ENCODE measurements at places on chromosomes 2 and 18. TPM values are rescaled to one million over a fixed set of nuclear protein-coding genes. Genes with fewer than 3 reads are reported as not detected.

DNA sequence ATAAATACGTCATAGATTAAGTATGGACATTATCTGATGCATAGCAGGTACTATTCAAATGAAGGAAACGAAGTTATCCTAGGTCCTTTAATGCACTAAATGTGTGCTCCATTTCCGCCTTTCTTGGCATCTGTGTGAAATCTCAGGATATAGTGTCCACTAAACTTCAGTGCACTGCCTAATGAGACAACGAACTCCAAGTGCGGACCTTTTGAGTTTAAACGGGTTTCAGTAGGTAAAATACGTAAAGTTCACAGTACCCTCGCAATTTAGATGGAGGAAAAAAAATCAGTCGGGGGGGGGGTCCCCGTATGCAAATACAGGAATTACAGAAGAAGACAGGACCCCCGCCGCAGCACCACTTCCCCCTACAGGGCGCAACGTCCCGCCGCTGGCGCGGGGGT lies 729 bp upstream of the REL start:
- DNase-seq = no peak

DNA sequence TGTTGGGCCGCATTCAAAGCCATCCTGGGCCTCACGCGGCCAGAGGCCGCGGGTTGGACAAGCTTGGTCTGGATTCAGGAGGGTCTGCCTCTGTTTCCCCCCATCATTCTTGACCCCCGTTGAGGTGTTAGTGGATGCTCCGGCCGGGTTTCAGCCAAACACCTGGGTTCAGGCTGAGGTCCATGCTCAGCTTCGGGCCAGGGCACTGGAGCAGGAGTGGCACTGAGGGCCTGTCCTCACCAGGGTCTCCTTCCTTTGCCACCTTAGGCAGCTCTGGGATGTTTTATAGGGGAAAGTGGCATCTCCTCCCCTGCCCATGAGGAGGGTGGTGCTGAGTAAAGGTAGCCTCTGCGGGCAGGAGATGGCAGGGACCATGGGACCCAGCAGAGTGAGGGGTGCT lies 76.9 kb upstream of the SMAD2 start:
- DNase-seq = no peak

- DNase-seq = no peak
Observed at GRCh38 chr2:220956429-220956828, 615.7 kb downstream of the EPHA4 start.

GRCh38 chr2:88637464-88637863 lies 10.2 kb upstream of the EIF2AK3 start:
- no peak for DNase-seq

DNA sequence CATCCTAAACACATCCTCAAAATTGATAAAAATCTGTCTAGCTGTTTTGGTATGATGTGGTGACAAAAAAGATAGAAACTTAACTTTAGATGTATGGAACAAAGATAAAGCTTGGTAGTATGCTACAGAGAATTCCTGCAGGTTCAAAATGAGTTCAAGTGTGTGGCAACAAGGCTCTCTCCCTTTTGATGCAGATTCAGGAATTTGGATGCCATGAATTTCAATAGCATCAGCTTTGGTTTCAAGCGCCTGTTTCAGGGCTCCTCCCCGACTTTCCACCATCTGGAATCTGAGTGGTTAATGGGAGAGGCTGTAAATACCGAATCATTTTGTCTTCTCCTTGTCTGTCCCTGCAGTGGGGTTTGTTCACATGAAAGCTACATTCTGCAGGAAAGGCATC lies 180.6 kb downstream of the MTX2 start:
- no peak for DNase-seq

DNA sequence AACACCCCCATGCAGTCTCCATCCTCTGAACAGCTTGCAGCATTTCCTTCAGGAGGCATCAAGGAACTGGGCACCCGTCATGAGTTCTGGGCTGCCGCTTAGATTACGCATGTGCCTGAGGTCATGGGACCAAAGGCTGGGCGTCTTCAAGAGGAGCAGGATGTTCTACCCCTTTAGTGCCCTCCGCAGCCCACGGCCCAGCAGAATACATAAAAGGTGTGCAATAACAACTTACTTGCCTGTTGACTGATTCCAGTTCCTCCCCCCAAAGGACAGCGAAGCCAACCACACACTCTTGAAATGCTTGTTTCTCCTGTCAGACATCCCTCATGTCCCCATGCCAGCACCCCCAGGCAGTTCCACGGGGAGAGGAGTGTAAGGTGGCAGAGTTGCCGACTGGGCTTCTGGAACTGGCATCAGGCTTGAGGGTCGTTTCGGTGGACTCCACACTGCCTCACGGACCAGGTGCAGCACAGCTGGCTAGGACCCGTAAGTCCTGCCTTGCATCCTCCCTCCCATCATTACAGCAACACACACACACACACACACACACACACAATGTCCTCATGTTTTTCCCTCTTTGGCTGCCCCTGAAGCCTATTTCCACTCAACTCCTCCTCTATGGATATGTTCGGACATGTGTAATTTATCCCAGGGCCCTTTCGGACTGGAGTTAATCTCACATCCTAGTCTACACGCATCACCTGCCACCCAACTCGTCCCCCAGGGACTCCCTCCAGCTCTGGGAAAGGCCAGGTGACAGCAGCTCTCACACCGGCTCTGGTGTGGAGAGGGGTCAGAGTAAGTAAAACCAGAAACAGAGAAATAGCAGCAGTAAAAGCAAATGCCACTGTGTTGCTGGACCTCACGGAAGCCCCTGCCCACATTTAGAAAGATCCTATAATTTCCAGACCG lies 200.7 kb downstream of the BCL11A start:
- DNase-seq = peak; percentile 43

- no peak for DNase-seq
Observed at GRCh38 chr2:20371323-20372025, 20.8 kb upstream of the PUM2 start.

DNA sequence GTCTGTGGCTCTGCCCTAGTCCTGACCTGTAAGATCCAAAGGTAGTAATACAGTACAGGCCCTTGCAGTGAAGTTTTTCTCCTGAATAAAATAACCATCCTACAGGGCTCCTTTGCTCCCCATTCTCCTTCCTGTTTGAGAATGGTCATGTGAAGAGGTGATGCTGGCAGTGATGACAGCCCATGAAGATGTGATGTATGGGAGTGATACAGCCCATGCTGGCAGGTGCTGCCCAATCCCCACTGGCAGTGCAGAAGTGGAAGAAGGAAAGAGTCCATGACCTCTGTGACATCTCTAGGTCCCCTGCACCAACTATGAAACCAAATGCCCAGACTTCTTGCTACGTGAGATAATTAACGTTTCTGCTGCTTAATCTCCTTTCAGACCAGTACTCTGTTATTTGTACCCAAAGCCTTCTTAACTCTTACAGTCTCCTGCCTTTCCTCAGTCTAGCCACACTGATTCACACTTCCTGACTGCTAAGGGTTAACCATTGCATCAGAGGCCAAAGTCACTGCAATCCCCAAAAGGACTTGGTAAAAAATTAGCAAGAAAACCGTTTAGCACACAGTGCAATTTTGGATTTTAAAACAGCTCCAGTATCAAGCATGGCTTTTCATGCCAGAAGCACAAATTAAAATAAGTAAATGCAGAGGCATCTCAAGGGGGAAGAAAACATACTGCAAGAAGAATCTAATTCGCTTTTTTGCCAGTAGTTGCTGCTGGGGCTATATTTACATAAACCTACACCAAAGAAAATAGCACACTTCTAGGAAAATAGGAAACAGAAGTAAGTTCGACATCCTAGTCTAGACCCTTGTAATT lies 98.0 kb downstream of the STK39 start:
- no peak for DNase-seq

- DNase-seq = no peak
Observed at GRCh38 chr2:15633043-15633970, 41.6 kb downstream of the DDX1 start.

DNA sequence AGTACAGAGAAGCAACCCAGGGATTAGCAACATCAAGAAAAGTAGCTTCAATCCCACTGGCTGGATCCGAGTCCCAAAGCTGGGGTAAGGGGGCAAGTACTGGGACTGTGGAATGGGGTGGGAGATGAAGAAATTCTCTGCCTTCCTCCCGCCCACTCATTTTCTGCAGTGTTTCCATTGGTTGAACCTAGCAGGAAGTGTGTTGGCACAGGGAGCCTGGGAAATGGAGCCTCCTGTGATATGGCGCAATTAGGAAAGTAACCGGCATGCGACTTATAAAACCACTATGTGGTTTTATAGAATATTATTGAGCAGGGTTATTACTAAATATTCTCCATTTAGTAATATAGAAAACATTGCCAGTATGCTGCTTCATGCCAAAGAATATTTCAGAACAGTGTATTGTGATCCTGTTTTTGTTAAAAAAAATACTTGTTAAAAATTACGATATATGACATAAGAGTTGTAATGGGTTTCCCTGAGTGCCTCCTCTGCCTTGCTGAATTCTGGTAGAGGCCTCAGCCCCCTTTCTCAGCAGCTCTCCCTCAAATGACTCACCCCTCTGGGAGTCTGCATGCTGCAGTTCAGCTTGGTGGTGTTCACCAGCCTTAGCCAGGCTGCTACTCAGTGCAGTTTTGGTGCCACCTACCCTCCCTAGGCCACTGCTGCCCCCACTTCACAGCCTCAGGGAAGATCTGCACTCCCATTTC lies 60.5 kb downstream of the HK2 start:
- no peak for DNase-seq

DNA sequence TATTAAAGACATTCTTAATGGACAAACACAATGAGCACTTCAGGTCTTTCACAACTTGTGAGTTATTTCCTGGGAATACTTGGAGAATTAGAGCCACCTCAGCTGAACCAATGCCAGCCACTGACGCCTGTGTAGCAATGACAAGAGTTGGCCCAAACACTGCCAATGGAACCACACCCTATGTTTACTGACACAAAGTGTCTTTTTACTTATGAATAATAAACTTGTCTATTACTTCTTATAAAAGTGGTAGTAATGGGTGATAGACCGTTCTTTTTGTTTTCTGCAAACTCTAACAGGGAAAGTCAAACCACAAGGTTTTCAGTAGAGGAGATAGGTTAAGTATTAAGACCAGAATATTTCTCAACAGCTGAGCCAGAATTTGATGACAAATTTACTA lies 12.5 kb upstream of the CHAC2 start:
- no peak for DNase-seq

- no peak for DNase-seq
Observed at GRCh38 chr2:75495862-75496261, 64.9 kb downstream of the EVA1A start.

GRCh38 chr18:22185771-22186386 lies 16.5 kb downstream of the GATA6 start:
- no peak for DNase-seq

- DNase-seq = no peak
Observed at GRCh38 chr2:24199968-24200590, 25.2 kb downstream of the FAM228A start.

GRCh38 chr18:66587430-66587829 lies 16.5 kb downstream of the CDH19 start:
- no peak for DNase-seq

GRCh38 chr18:67730886-67731285 lies 214.4 kb upstream of the DSEL start:
- no peak for DNase-seq

GRCh38 chr18:43277164-43277600 lies at the start of gene SYT4:
TSS of gene SYT4 (minus strand) at chr18:43277490. CDS start at chr18:43277281, 209 bp downstream.
- DNase-seq = peak; percentile 74

DNA sequence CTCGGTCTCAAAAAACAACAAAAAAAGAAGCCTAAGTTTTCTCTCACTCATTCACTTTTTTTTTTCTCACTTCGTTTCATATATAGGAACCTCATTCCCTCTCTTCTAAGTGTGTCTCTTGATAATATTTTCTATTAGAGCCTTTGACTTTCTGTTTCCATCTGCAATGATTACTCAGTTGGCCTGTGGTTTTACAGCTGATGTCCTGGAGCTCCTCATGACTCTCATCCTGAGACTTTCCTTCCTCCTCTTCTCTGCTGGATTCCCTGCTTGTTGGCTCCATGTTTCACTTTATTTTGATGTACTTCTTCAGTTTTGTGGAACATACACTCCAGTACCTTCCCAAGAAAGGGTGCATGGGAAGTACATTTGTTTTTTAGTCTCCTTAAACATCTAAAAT lies 154.2 kb upstream of the GATA6 start:
- DNase-seq = no peak

Gene SNED1
- 9.7 TPM for total RNA-seq

Gene GKN2
- total RNA-seq = not detected

Gene GREB1L
- total RNA-seq = 16.2 TPM

Gene CTAGE1
- total RNA-seq = 0.13 TPM

Gene SAG
- total RNA-seq = not detected

Gene NFE2L2
- 66.5 TPM for total RNA-seq

Gene PSMD14
- 46.0 TPM for total RNA-seq

Gene CD207
- total RNA-seq = 0.16 TPM

Gene LAMA1
- total RNA-seq = 0.40 TPM
